Endothelial cell of umbilical vein (primary cell): ENCODE measurements at places on chromosomes 12 and 14. TPM values are rescaled to one million over a fixed set of nuclear protein-coding genes. Genes with fewer than 3 reads are reported as not detected.

CREBL2 gene
- 14.5 and 19.4 TPM in 2 replicates for total RNA-seq

POC1B gene
- 18.2 and 22.9 TPM in 2 replicates for total RNA-seq

CLEC1B gene
- not detected in 2 replicates for total RNA-seq

LMNTD1 gene
- total RNA-seq, result not detected in 2 replicates

RD3L gene
- total RNA-seq, result not detected in 2 replicates

C1QL4 gene
- total RNA-seq, result not detected in 2 replicates

DNA sequence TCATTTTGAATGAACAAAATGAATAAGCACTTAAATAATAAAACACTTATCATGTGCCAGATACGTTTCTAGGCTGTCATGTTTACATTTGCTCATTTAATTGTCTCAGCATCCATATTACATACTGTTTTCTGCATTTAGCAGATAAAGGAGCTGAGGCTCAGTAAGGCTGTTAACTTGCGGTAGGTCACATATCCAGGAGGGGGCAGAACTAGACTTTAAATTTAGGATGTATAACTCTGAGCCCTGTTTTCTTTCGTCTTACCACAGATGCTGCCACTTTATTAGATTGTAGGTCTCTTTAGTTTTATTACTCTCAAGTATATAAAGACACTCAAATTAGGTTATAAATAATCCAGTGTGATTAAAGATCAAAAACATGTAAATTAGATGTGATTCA is 17.7 kb downstream of the IRAK4 start:
- DNase-seq, result peak; percentile 18

DNA sequence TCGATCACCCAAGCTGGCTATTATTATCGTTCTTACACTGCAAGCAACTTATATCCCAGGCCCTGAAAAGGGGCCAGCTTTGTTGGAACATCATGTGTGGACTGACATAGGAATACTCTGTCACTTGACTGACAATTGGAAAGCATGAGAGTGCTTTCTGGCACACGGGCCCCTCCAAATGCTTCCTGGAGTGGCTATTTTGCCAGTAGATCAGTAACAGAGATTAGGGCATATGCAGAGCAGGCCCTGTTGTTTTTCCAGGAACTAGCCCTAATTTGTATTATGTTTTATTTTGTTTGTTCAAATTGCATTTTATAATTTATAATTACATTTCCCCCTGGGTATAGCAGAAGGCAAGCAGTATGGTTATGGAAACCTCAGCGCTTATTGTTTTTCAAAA is 170.1 kb upstream of the FRMD6 start:
- DNase-seq, result peak; percentile 26

DNA sequence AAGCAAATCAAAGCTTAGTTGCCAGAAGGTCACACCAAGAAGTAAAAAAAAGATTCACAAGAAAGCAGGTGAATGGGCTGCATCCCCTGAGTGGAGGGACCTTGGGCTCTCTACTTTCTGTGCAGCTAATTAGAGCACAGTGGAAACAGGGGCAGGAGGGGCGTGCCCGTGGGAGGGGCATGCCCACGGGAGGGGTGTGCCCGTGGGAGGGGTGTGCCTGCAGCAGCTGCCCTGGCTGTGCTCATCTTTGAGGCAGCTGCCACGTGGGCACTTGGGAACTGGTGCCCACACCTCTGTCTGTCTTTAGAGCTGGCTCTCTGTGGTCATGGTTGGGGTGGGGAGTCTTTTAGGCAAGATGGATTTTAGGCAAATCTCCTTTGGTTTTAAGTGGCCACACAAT is 60.0 kb downstream of the EML1 start:
- DNase-seq, result no peak

GRCh38 chr12:116137318-116137717 is 140.2 kb downstream of the MED13L start:
- no peak for DNase-seq

DNA sequence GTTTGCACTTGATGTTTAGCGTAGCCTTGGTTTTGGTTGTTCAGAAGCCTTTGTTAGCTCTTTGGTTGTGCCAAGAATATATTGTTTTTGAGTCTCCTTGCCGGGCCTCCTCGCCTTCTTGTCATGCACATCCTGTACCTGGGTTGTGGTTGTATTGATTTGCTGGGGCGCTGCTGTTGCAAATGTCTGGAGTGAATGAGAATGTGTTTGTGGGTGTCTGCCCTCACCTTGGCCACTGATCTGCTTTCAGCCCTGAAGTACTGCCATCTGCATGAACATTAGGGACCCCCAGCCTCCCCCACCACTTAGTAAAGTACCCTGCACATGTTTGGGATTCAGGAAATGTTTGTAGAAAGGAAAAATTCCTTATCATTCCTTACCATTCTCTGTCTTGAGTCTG is 16.5 kb downstream of the PRKCH start:
- peak; percentile 86 for DNase-seq

DNA sequence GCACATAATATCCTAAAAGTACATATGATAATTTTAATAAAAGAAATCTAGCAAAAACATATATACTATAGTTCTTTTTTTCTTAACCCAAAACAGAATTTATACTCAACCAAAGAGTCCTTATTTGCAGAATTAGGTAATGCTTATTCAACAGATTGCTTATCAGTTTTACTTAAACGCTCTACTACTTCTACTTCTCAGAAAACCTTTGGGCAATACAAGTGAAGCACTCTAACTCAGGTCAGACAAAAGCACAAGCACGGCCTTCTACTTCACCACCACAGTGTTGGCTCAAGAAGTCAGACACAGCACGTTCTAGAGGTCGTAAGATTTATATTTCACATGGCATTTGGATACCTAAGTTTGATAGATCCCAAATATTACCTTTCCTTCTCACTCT is 29.2 kb downstream of the DICER1 start:
- no peak for DNase-seq

- peak; percentile 95 for DNase-seq
Observed at GRCh38 chr12:79547735-79548609, 142.8 kb downstream of the PAWR start.

DNA sequence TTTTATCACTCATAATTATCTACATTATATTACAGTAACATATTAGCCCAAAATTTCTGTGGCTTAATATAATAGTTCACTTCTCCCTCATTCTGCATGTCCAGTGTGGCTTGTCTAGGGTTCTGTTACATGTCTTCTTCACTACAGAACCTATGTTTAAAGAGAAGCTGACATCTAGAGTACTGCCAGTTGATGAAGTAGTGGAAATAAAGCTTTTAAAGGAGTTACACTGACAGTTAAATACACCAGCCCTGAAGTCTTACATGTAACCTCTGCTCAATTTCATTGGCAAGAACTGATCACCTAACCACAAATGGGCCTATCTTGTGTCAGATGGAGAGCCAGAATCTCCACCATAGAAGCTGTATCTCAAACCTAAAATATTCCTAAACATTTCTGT is 32.9 kb downstream of the RPS6KA5 start:
- no peak for DNase-seq

DNA sequence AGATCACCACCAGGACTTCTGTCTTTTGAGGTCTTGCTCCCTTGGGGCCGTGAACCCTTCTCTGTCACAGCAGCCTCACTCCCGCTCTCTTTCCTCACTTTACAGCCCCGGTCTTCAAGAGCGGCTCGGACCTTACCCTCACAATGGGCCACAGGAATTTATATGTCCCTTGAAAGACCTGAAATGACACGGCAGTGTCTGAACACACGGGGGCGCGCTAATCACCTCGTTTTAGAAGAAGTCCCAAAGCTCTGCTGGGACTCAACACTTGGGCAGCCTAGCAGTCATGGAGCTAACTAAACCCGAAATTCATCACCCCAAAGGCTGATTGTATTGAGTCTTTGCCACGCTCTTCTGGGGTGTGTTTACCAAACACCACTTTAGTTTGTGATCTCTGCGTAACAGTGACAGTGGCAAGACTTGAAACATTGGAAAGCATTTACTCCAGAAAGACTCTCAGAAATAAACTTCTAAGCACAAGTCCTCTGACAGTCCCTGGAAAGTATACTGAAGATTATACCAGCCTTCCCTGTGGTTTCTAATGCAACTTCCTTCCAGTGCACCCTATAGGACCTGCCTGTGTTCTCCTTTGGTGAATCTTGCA is 29.0 kb downstream of the SERPINA11 start:
- DNase-seq, result peak; percentile 41
